Coronary artery (tissue), 2 donors: ENCODE measurements at places on chromosomes 12 and 14.

- DNase-seq = no peak
Observed at GRCh38 chr12:31015215-31015614, 58.4 kb upstream of the DDX11 start.

GRCh38 chr14:100605706-100606686, 18.8 kb upstream of the BEGAIN start:
- no peak for DNase-seq

GRCh38 chr12:46920499-46920898, 94.7 kb upstream of the SLC38A4 start:
- DNase-seq = no peak

DNA sequence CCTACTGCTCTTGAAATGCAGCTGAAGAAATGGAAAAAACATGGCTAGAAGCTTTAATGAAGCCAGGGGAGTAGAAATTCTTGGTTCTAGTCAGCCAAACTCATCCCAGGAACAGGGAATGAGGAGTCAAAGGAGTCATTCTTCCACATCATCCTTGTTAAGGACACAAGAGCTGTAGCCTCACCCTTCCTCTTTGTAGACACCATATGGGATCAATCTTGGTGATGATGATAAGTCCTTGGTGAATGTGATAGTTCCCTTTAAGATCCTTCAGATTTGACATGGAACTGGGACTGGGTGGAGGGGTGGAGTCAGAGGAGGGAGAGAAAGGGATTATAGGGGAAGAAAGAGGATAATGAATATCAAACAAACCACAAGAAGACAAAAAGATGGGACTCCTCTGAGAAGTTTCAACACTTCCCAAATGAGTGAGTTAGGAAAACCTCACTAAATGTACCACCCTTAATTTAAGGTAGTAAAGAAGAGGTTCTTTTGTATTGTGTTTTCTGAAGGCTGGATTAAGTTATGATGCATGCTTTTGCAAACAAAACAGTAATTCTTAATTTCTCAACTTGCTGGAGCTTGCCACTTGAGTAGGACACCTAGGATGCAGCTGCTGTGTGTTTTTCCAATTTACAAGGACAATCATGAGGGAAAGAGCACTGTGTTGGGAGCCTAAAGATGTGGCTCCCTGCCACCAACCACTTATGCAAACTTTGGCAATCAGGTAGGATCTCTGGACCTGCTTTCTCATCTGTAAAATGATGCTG, 104.0 kb downstream of the WIF1 start:
- no peak for DNase-seq

- DNase-seq = no peak
Observed at GRCh38 chr14:32343926-32344430, 14.9 kb downstream of the AKAP6 start.

GRCh38 chr12:24711056-24712008, 237.6 kb downstream of the BCAT1 start:
- no peak for DNase-seq
